ENCODE measurements at places on chromosomes 12 and 14.

DNA sequence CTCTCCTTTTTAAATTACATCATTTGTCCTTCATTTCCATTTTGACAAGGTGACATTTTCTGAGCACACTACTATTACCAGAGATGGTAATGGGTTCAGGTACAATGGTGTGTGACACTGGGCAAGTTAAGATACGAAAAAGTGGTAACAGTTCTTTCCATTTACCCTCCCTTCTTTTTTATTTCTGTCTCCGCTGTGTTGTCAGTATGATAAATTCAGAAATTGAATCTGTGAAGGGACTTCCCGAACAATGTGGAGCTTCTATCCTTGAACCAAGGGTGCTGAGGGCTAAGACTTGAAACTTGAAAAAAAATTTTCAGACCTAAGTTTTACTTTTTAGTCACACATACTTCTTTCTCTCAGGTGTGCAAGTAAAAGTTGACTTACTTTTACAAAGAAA is 103.7 kb downstream of the ERC1 start:
- no peak for DNase-seq

- no peak for DNase-seq
Observed at GRCh38 chr14:69049675-69050074, 70.6 kb upstream of the ACTN1 start.

DNA sequence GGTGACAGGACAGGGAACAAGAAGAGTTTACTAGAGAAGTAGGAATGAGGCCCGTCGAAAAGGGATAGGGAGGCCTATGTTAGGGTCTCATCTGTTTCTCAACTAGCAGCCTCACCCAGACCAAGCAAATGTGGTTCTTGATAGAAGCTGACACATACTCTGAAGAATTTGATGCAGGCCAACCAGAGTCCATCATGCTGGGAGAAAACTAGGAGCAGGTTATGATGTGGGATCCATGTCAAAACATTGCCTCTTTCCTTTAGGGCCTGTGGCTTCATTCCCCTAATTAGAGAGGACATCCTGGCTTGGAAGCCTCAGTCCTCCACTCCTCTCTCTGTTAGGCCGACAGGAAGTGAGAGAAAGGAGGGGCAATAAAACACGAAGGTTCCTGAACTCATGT is 122.8 kb downstream of the NTF3 start:
- no peak for DNase-seq

GRCh38 chr14:61188978-61189808 is 91.9 kb downstream of the TMEM30B start:
- no peak for DNase-seq

DNA sequence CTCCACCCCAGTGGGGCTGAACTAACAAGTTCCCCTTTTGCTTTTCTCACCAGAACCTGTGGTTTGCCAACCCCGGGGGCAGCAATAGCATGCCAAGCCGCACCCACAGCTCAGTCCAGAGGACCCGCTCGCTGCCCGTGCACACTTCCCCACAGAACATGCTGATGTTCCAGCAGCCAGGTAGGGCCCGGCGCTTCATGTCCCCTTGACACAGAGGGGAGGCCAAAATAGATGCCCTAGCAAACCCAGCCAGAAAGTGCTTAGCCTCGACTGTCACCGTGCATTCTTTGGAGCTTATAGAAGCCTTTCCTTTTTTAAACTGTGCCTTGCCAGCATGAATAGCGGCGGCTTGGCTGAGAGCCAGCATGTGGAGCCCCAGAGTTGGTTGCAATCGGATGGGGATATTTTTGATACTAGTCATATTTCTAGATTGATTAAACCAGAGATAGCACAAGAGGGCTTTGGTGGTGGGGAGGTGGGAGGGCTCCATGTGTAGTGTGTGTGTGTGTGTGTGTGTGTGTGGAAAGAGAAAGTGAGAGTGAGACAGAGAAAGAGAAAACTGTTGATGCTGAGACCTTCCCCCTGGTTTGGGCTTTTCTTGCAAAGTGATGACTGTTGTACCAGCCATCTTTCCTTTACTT is 126.1 kb downstream of the GCH1 start:
- no peak for DNase-seq

GRCh38 chr12:118650586-118650960 is 274.2 kb downstream of the SUDS3 start:
- no peak for DNase-seq

GRCh38 chr12:128286970-128287369 is 20.0 kb downstream of the TMEM132C start:
- DNase-seq = no peak

- DNase-seq = peak; percentile 71
Observed at GRCh38 chr12:68364893-68365725, 32.9 kb upstream of the MDM1 start.

DNA sequence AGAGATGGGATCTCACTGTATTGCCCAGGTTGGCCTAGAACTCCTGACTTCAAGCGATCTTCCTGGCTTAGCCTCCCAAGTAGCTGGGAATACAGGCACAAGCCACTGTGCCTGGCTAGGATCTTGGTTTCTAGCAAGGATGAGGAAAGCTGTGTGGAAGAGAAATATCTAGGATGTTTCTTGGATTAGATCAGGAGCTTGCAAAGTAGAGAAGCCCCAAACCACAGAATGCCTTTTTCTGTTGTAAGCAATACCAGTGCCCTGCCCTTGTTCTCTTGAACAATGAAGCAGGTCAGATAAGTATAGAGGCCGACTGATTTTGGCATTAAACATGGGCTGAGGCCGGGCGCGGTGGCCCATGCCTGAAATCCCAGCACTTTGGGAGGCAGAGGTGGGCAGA is 44.3 kb upstream of the STRN3 start:
- no peak for DNase-seq

DNA sequence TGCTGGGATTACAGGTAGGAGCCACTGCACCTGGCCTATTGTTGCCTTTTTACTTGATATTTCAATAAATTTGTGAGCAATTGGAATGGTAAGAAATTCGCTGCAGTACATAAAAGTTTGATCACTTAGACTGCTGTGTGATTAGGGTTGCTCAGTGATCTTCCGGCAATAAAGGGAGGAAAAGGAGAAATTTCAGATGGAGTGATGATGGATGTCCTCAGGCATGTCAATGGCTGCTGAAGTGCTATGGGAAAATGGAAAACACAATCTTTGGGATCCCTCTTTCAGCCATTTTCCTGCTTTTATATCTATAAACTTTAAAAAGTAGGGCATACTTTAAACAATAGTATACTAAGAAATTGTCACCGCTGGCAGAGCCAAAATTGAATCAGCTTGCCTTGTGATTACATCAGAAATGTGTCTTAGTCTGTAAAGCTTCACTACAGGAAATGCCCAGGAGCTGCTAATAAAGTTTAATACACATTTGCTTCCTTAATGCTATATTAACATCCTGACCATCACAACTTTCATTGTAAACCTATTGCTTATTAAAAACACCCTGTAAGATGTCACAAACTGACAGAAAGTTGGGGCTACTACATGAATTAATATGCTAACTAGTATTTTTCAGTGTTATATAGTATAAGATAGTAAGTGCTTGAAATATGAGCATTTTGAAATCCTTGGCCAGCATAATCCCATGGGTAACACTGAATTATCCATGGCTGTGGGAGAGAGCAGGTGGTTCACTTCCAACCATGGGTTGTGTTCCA is 13.7 kb upstream of the FBXL14 start:
- DNase-seq = no peak

- no peak for DNase-seq
Observed at GRCh38 chr14:104586832-104587620, 7.5 kb downstream of the C14orf180 start.

- DNase-seq = no peak
Observed at GRCh38 chr14:64409126-64409920, 21.2 kb downstream of the MTHFD1 start.

GRCh38 chr12:117847371-117847770 is 121.4 kb downstream of the KSR2 start:
- no peak for DNase-seq

Measured in stimulated activated CD8-positive, alpha-beta memory T cell treated with anti-CD3 and anti-CD28 coated beads, Interleukin-4, amount 100 ng/mL, for 4 hours (primary cell).